Hepatocyte (in vitro differentiated cells): ENCODE measurements at places on chromosomes 7 and 10.

- H3K27me3 ChIP-seq = no peaks in the 10 kb centered on the region
- no peaks in the 10 kb centered on the region for H3K36me3 ChIP-seq
- DNase-seq = no peak
- H3K4me1 ChIP-seq = peaks cover 16% of the 10 kb centered on the region
- no peak overlapping the region for H3K4me3 ChIP-seq
These were observed 26.3 kb downstream of the FAM107B start for GRCh38 chr10:14748441-14748840.

DNA sequence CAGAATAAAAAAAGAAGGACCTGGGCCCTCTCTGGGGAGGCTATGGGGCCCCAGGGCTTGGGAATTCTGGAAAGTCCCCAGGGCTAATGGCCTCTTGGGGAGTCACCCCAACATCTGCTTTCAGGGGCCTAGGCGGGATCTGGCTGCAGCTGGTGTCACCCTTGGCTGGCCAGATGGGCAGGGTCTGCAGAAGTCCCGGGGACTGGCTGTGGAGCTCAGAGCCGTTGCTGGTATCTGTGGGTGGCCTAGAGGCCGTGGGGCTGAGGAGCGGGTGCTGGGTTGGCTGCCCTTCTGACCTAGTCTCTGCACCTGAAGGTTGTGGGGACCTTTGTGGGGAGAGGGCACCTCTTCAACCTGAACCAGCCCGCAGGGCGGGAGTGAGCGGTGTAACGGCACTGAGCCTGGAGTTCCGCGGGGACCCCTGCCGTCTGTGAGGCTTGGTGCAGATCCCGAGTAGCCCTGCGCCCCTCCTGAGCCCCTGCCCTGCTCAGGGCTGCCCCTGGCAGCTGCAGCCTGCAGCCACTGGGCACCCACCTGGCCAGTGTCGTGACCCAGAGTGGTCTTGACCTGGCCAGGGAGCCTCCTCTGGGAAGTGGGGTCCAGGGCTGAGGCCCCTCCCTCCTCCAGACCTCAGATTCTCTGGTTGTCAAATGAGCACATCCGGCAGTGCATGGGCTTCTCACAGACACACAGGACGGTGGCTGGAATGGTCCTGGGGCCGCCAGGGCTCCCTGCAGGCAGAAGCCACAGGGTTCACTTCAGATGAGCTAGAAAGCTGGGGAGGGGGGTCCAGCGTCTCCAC is 51.5 kb downstream of the UNCX start:
- H3K27me3 ChIP-seq = peaks cover 9% of the 10 kb centered on the region
- H3K27ac ChIP-seq = no peak overlapping the region
- H3K4me1 ChIP-seq = no peaks in the 10 kb centered on the region
- H3K4me3 ChIP-seq = no peak overlapping the region
- no peaks in the 10 kb centered on the region for H3K36me3 ChIP-seq
- no peak for DNase-seq

DNA sequence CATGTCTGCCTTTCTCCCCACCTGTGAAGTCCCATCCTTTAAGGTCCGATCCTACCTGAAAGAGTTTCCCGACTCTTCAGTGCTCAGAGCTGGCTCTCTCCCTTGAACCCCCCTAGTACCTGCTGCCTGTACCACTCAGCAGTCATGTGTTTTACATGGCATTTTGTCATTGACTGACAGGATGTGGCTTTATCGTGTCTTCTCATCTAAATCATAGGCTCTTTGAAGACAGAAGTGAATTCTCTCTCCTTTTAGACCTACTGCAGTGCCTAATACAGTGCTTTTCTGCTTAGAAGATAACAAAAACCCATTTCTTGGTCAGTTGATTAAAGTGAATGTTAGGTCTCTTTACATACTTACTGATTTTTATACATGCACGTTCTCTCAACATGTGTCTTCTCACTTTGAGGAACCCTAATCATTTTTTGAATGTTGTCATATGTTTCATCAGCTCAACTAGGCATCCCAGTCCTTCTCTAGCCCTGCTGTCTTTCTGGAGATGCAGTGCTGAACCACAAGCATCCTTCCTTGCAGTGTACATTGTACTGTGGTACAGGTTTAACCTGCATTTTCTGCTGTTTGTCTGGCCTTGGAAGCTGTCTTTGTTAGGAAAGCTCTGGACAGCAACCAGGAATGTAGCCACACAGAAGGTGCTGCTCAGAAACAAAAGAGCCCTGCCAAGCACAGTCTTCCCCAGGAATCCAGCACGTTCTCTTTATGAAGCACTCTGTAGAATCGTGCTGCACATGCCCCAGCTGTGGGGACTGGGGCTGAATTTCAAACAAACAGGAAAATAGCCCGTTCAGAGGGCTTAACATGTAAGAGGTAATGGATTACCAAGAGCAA is 28.1 kb upstream of the LRRC4 start:
- no peak overlapping the region for H3K27ac ChIP-seq
- H3K36me3 ChIP-seq = no peaks in the 10 kb centered on the region
- no peak for DNase-seq

DNA sequence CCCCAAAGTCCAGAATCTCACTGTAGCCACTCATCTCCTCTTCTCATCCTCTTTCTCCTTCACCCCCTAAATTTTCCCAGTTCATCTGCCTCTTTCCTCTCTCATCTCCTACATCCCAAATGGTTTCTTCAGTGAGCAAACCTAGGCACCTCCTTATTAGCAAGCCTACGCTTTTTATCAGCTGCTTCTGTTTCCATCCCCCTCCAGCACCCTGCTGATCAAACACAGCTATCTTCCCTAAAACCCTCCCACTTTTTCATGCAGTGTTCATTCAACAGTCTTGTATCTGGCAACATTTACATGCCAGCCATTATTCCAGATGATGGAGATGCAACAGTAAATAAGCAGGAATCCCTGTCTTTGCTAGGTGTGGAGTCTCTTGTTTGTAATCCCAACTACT is 3.3 kb upstream of the ABRAXAS2 start:
- H3K27ac ChIP-seq = no peak overlapping the region
- H3K4me3 ChIP-seq = no peak overlapping the region
- no peaks in the 10 kb centered on the region for H3K27me3 ChIP-seq
- H3K36me3 ChIP-seq = no peaks in the 10 kb centered on the region
- peaks cover 6% of the 10 kb centered on the region for H3K4me1 ChIP-seq

DNA sequence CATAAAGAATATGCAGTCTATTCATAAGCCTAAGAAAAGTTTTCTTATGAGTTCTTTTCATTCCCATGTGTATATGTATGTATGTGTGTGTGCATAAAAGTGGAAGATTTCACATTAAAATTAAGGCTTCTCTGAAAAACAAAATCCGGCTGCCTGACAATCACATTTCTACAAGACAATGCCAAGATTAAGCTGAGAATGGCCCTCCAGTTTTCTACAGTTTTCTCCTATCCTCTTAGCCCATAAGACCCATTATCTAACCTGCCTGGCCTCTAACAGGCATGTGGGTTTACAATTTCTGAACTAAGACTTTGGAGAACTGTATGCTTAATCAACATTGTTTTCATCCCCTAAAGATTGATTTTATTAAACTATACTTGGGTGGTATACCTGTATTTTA is 446.0 kb upstream of the SEMA3A start:
- H3K4me1 ChIP-seq = peaks cover 15% of the 10 kb centered on the region
- no peak overlapping the region for H3K4me3 ChIP-seq
- no peak overlapping the region for H3K27ac ChIP-seq
- no peaks in the 10 kb centered on the region for H3K36me3 ChIP-seq
- DNase-seq = no peak

DNA sequence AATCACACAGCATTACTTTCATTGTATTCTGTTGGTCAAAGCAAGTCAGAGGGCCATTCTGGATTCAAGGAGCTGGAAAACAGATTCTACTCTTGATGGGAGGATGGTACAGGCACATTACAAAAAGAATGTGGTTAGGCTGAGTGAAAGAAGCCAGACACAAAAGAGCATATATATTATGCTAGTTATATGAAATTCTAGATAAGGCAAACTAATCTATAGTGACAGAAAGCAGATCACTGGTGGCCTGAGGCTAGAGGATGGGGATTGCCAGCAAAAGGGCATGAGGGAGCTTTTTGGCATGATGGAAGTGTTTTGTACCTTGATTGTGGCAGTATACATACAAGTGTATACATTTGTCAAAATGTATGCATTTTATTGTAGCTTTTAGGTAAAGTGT is 96.8 kb downstream of the SPAG6 start:
- no peaks in the 10 kb centered on the region for H3K36me3 ChIP-seq
- peaks cover 26% of the 10 kb centered on the region for H3K4me1 ChIP-seq
- no peak overlapping the region for H3K27ac ChIP-seq
- H3K27me3 ChIP-seq = no peaks in the 10 kb centered on the region
- H3K4me3 ChIP-seq = no peak overlapping the region

- peak; percentile 20 for DNase-seq
- no peak overlapping the region for H3K4me3 ChIP-seq
- no peaks in the 10 kb centered on the region for H3K27me3 ChIP-seq
- H3K4me1 ChIP-seq = no peaks in the 10 kb centered on the region
These were observed 26.1 kb downstream of the KLRG2 start for GRCh38 chr7:139457153-139457946.

GRCh38 chr10:22900841-22901601 is 26.8 kb upstream of the ARMC3 start:
- H3K4me3 ChIP-seq = no peak overlapping the region
- H3K4me1 ChIP-seq = no peaks in the 10 kb centered on the region
- no peaks in the 10 kb centered on the region for H3K27me3 ChIP-seq
- H3K36me3 ChIP-seq = no peaks in the 10 kb centered on the region
